ENCODE measurements at places on chromosomes 7 and 10. TPM values are rescaled to one million over a fixed set of nuclear protein-coding genes. Genes with fewer than 3 reads are reported as not detected.
A peak's percentile ranks its signal among the peaks of the same experiment; 100 is the strongest.

GRCh38 chr7:101681170-101682007 lies 52.3 kb upstream of the MYL10 start:
- no peaks in the 10 kb centered on the region for H3K4me1 ChIP-seq
- no peak overlapping the region for H3K4me3 ChIP-seq
- H3K27ac ChIP-seq = no peak overlapping the region
- no peaks in the 10 kb centered on the region for H3K27me3 ChIP-seq

- no peak for DNase-seq
- peaks cover 8% of the 10 kb centered on the region for H3K4me1 ChIP-seq
- no peaks in the 10 kb centered on the region for H3K36me3 ChIP-seq
- no peak overlapping the region for H3K4me3 ChIP-seq
- H3K27ac ChIP-seq = peak overlapping the region; percentile 50
- H3K27me3 ChIP-seq = no peaks in the 10 kb centered on the region
Measured at GRCh38 chr10:3622845-3623621, 162.0 kb downstream of the KLF6 start.

DNA sequence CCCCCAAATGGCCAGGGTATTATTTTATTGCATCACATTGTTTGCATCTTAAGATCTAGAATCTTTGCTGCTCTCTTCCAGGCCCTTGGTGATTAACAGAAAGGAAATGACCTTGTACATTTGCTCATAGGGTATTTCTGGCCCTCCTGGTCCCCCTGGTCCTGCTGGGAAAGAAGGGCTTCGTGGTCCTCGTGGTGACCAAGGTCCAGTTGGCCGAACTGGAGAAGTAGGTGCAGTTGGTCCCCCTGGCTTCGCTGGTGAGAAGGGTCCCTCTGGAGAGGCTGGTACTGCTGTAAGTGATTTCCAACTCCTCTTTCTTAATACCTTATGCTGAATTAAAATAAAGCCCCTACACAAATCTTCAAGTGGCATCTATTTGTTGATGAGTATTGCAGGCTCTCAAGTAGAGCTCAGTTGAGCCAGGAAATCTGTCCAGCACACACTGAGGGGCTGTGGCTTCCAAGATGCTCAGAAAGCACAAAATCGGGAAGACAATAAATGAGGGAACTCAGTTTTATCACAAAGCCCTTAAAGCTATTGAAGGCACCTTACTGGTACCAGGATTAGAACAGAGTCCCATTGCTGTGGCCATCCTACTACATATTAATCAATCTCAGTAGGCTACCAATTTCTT lies 28.2 kb downstream of the COL1A2 start:
- no peaks in the 10 kb centered on the region for H3K27me3 ChIP-seq
- H3K27ac ChIP-seq = peak overlapping the region; percentile 66
- no peak overlapping the region for H3K4me3 ChIP-seq
- no peaks in the 10 kb centered on the region for H3K4me1 ChIP-seq

GRCh38 chr7:158449942-158450341 lies 137.7 kb downstream of the PTPRN2 start:
- H3K27ac ChIP-seq = no peak overlapping the region
- H3K4me3 ChIP-seq = no peak overlapping the region
- DNase-seq = no peak
- H3K36me3 ChIP-seq = no peaks in the 10 kb centered on the region
- no peaks in the 10 kb centered on the region for H3K27me3 ChIP-seq
- H3K4me1 ChIP-seq = no peaks in the 10 kb centered on the region

DNA sequence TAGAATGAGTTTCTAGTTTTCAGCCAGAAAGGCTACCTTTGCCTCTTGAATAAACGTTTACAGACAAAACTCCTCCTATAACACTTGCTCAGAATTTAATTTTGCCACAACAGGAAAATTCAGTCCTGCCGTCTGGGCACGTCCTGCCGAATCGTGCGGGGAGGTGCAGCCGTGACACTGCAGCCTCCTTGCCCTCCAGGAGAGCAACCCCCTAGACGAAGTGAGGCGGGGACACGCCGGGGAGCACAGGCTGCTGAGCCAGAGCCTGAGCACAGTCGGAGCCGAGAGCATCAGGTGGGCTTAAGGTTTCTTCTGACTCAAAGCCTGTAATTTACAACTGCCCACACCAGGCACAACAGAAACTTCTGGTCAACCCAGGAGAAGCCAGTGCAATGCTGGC lies 102.3 kb downstream of the DYNC2I1 start:
- peaks cover 27% of the 10 kb centered on the region for H3K27me3 ChIP-seq
- DNase-seq = no peak
- no peak overlapping the region for H3K4me3 ChIP-seq
- H3K36me3 ChIP-seq = no peaks in the 10 kb centered on the region
- no peaks in the 10 kb centered on the region for H3K4me1 ChIP-seq

DNA sequence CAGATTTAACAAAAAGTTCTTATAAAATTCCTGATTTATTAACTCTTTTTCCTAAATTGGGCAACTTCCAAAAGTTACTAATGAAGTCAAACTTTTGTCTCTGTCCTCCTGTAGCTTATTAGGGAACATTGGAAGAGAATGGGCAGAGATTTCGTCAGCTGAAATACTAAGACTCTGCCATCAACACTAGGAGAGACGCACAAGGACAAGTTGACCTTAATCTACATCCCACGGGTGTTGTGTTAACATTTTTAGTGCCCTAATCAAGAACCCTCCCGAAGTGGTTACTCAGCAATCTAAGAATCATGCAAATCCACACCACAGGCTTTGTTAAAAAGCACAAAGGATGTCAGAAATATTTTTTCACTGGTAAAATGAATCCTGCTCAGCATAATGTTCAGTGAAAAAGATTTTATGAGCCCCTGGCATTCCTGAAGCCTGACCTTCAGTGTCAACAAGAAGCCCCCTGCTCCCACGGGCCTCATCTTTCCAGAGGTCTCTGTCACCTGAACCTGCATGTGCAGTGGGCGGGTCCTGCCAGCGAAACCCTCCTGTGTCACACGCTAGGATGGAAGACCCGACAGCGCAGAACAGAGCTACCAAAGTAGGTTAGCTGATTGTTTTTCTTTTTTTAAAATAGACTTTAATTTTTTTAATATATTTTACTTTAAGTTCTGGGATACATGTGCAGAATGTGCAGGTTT lies 70.6 kb upstream of the AKR1E2 start:
- no peaks in the 10 kb centered on the region for H3K27me3 ChIP-seq
- no peak overlapping the region for H3K27ac ChIP-seq

Gene CROT
- total RNA-seq = 13.1 TPM

Gene GRM3
- total RNA-seq = not detected

Gene NRG3
- not detected for total RNA-seq
